GF-D8 (cell line): ENCODE measurements at places on chromosomes 2 and 18.

GRCh38 chr2:237350597-237350996 is 63.4 kb downstream of the COL6A3 start:
- no peak for DNase-seq

DNA sequence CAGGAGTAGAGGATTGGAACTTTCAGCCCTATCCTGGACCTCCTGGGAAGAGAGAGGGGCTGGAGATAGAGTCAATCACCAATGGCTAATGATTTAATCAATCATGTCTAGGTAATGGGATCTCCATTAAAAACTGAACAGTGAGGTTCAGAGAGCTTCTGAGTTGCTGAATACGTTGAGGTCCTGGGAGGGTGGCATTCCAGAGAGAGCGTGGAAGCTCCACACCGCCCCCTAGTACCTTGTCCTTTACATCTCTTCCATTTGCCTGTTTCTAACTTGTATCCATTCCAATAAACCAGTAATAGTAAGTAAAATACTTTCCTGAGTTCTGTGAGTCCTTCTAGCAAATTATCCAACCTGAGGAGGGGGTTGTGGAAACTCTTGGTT is 101.7 kb downstream of the B3GNT2 start:
- DNase-seq: no peak

DNA sequence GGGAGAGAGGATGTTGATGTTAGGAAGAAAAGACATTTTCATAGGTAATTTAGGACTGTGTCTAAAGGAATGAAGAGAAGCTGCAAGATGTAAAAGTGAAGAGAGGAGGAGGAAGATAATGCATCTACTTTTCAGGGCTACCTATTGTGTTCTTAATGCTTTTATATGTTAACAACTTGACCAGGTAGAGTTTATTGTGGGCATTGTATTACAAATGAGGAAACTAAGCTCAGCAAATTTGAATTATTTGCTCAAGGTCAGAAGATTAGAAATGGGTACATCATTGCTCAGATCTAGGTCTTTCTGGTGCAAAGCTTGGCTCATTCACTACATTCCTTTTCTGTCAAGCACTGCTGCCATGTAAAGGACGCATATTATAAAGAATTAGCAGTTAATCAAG is 441.7 kb downstream of the THSD7B start:
- no peak for DNase-seq

DNA sequence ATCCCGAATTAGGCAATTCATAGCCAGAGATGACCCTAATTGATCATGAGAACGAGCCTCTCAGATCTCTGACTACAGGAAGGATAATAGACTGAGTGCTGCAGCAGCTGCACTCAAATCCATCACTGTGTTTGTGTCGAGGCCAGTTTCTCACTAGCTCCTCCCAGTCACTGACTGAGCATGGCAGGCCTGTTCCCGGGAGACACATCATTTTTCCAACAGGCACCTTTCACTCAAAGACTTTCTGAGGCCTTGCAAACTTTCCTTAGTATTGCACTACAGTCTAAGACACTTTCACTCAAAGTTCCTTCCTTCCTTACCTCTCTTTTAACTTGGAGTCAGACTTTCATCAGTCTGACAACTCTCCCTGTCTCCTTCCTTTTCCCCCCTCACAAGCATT is 13.7 kb downstream of the SOS1 start:
- DNase-seq: no peak

- DNase-seq: no peak
These were observed 646 bp downstream of the PHLPP1 start for GRCh38 chr18:62715759-62716615.

DNA sequence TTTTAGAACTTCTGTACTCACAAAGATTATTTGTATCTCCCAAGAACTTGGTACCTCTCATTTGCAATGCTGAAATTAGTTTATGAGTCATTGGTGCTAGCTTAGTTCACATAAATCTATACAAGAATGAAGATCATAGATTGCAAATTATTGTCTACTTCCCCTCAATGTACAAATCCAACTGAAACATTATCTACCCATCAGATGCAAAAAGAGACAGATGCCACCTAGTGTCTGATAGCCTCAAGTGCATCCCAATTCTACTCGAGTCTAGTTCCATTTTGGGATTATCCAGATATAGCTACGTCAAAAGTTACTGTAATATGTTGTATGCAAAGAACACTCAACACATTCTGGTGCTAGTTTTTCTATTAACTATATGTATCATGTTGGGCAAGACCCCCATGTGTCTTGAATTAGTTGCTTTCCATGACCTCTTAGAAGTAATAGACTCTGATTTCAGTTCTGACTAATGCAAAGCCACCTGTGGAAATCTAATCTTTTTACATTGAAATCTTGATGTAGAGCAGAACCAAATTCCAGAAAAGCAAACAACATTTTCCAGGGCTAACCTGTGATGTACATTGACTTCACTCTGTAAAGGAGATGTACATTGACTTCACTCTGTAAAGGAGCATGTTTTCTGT is 210.0 kb downstream of the RBM43 start:
- no peak for DNase-seq

DNA sequence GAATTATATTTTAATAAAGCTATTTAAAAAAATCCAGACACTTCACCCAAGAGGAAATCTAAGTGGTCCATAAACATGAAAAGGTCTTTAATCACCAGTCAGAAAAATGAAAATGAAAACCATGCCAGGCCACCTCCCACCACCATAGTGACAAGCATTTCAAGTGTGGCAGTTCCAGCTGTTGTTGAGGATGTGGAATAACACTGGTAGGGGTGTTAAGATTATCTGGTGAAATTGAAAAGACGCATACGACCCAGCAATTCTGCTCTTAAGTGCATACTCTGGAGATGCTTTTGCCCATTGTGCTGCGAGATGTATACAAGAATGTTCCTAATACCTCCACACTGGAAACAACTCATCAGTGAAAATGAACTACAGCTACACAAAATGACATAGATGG is 82.2 kb downstream of the MSH2 start:
- DNase-seq: no peak

GRCh38 chr18:45774065-45774521 is 50.1 kb downstream of the SLC14A1 start:
- no peak for DNase-seq

DNA sequence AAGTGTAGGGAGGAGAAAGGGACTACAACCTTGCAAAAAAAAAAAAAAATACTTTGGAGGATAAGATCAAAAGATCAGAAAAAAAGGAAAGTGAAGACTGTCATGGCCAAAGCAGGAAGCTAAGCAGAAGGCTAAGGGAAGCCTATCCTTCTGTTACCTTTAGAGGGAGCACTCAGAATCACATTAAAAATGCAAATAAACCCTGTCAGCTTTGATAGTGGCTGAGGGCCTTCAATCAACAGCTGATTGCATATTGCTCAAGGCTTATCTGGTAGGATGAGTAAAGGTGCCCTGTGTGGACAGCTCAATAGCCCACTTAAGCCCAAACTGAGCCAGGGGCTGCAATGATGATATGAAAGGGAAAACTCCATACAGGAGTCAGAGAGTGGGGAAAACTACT is 1021.2 kb downstream of the LRP1B start:
- no peak for DNase-seq

DNA sequence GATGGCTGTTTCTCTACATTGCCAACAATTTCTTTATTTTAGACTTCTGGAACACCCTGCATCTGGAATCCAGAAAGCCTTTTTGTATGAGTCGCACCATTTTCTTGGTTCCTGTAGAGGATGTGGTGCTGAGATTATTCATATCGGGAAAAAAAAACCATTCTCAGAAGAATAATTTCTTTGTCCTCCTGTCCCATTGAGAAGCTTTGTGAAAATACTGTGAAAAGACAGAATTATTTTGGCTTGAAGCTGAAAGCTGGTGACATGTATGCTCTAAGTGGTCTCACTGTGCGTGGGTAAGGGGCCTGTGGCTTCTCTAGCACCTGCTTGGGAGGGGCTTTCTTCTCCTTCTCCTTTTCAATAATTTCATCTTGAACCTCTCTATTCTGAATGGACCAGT is 138.4 kb downstream of the FAM210A start:
- DNase-seq: no peak

DNA sequence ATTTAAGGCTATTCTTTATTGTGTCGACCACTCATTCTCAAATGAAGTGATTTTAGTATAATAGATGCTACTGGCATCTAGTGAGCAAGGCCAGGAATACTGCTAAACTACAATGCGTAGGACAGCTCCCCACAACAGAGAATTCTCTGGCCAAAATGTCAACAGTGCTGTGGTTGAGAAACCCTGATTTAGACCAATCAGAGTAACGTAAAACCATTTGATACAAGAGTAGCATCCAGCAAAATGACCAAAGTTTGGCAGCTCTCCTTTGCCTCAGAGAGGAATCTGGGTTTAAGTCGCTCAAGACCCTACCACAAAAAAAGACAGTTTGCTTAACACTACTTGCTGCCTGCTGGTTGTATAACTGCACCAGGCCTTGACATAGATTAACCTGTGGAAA is 37.0 kb upstream of the TTN start:
- DNase-seq: no peak

DNA sequence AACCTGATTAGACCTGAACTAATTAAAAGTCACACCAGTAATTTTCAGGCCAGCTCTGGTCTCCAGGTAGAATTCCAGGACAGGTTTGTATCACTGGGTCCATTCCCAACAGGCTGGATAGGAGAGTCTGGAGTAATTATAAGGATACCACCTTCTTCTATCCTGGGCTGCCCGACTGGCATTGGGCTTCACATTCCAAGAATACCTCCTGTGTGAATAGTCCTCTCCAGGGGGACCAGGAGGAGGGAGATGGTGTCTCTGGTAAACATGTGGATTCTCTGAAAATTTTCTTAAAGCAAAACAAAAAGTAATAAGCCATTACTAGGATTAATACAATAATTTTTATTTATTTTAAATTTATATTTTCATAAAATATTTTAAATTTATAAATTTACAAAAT is 17.3 kb downstream of the DUSP11 start:
- DNase-seq: no peak

DNA sequence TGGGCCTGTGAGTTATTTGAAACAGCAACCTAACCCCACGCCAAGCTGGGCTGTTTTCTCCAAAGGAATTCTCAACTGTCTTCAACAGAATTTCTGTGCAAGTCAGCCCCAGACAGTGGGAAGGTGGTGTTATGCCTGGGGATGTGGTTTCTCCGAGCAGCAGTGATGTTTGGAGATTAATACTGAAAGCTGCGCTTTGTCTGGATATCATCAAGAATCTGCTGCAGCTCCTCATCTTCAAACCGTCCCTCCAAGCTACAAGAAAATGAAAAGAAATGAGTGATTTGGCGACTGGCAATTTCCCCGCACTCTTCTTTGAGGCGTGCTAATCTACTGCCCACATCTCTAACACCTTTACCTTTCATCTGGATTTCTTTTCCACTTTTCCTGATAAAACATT is 10.0 kb downstream of the POLR2D start:
- no peak for DNase-seq

GRCh38 chr2:150589681-150590080 is 102.2 kb upstream of the RND3 start:
- DNase-seq: no peak

GRCh38 chr18:5975111-5976002 is 80.0 kb upstream of the TMEM200C start:
- no peak for DNase-seq

- no peak for DNase-seq
These were observed 41.9 kb upstream of the ITPRID2 start for GRCh38 chr2:181849601-181850000.

DNA sequence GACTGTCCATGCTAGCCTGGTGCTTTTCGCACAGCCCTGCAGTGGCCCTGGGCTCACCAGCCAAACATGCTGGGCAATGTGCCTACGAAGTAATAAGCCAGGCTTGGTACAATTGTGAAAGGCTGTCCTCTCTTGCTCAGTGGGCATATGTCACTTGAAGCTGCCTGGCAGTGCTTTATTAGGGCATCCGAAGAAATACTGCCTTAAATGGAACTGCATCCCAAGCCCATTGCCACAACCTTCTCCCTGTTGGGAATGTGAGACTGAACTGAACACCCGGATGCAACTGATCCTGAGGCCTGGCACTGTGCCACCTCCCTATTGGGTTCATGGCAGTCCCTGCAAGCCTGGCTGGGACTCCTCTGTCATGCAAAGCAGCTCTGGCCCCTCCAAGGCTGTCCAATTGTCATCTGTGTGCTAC is 15.9 kb downstream of the CAPG start:
- DNase-seq: no peak

GRCh38 chr2:42937171-42937875 is 144.9 kb upstream of the HAAO start:
- no peak for DNase-seq

- no peak for DNase-seq
These were observed 317.4 kb upstream of the ETAA1 start for GRCh38 chr2:67079729-67080128.

GRCh38 chr18:44899832-44900231 is 219.1 kb downstream of the SETBP1 start:
- no peak for DNase-seq

GRCh38 chr2:45816272-45816671 is 164.8 kb downstream of the PRKCE start:
- no peak for DNase-seq

DNA sequence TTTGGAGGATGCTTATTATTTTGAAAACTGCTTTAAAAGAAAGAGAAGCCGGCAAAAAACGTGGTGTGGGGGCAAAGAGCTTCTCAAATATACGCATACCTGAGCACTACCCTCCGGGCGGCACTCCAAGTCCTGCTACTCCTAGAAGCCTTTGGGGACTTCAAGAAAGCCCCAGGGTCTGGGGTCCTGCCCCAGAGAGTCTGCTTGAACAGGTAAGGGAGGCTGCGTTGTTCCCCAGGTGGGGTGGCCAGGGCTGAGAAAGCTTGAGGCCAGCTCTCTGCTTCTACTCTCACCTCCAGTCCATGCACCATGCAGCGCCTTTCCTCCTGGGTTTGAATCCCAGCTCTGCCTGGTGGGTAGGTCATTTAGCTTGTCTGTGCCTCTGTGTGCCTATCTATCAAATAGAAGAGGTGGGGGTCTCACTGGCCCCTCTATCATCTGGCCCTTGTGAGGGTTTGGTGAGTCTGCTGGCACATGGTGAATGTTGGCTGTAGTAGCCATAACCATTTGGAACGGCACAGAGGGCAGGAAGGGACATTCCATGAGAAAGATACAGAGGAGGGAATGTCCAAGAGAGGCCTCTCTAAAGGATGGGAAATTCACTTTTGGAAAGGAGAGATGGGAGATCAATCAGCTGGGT is 19.5 kb downstream of the MALL start:
- DNase-seq: no peak
